MG63 (cell line): ENCODE measurements at places on chromosomes 11 and 22.
A peak's percentile ranks its signal among the peaks of the same experiment; 100 is the strongest.

GRCh38 chr11:76823481-76824028 is 37.2 kb upstream of the ACER3 start:
- peak; percentile 69 for DNase-seq

DNA sequence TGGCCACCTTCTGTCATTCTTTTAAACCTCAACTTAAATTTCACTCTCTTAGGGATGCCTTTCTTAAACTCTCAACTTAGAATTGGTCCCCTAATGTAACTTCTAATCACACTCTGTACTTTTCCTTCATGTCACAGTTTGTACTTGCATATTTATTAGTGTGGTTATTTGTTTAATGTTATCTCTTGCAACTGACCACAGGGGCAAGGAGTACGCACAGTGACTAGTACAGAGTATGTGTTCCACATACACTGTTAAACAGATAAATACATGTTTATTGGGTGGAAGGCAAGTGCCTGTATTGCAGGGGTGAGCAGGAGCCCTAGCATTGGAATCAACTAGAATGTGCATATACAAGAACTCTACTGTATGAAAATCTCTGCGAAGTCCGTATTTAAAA is 554.0 kb downstream of the INSC start:
- DNase-seq: no peak

- no peak for DNase-seq
These were observed 17.1 kb downstream of the OR5B21 start for GRCh38 chr11:58490827-58491226.

- DNase-seq: no peak
These were observed 19.3 kb downstream of the STARD10 start for GRCh38 chr11:72774499-72774898.

DNA sequence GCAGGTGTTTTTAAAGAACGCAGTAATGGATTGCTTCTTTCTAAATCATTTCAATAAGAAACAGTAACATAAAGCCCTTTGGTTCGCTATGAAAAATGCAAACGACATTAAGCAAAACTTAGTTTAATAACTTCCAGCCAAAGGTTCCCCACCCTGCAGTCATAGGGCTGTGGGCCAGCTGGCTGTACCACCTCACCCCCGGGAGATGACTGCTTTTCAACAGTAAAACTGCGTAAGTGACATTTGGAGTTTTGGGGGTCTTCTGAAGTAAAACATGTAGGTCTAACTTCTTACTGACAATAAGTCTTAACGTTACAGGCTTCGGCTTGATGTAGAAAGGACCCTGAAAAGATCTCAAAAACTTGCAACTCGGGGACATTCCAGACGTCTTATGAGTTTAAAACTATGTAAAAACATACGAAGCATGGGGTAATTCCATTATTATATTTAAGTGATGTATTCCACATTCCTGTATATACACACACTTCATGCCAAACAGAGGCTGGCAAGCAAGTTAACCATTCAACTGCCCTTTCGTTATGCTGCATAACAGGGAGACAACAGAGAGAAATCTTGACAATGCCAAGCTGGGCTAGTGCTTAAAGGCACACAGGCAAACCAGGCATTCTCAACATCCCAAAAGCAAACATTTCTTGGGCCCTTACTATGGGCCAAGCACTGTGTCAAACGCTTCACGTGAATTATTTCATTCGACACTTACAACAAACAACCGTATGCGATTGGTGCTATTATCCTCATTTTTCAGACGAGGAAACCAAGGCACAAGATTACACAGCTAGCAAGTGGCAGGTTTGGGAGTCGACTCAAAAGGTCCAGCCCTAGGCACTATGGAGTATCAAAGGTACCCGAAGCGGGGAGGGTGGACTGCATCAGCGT is 1.2 kb downstream of the MRTFA start:
- DNase-seq: peak; percentile 38

GRCh38 chr11:130625578-130626306 is 177.3 kb downstream of the ADAMTS15 start:
- no peak for DNase-seq

- no peak for DNase-seq
These were observed 45.5 kb downstream of the PACSIN2 start for GRCh38 chr22:42969348-42969975.

DNA sequence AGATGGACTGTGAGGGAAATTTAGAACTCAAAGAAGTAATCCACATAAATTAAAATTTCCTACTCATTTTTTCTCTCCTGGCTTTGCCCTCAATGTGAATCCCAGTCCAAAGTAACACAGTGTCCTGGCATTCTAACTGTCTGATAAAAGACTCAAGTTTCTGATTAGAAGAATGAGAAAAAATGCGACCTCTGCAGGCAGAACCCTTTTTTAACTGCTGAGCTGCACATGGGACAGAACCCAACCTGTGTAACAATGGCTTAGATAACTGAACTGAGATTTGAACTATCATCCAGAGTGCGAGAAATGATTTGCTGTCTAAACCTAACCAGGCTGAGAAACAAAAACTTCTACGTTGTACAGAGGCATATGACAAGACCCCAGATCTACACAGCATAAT is 385.6 kb upstream of the LRRC4C start:
- no peak for DNase-seq

- DNase-seq: no peak
These were observed 61.8 kb upstream of the ALX4 start for GRCh38 chr11:44371706-44372105.

DNA sequence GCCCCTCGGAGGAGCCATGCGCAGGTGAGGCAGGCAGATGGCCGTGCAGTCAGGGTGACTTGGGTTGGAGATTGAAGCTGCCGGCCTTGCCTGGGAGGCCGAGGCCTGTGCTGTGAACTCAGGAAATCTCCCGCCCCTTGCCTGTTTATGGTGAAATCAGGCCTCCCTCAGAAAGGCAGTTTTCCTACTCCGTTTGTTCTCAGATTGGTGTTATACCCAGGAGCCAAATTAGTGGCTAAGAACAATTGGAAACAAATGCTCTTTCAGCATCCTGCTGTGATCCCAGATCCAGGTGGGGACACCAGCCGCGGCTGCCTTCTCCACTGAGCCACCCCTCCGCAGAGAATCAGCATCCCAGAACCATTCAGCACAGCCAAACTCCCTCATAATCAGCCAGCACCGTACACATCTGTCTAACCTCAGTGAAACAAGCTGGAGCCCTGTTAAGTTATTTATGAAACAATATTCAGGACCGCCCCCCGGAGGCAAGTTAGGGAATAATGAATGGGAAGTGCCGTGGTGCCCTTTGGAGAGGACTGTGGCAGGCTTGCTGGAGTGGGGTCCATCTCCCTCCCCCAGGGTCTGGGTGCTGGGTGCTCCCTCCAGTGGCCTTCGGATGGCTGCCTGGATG is 60.0 kb downstream of the PKNOX2 start:
- peak; percentile 14 for DNase-seq

DNA sequence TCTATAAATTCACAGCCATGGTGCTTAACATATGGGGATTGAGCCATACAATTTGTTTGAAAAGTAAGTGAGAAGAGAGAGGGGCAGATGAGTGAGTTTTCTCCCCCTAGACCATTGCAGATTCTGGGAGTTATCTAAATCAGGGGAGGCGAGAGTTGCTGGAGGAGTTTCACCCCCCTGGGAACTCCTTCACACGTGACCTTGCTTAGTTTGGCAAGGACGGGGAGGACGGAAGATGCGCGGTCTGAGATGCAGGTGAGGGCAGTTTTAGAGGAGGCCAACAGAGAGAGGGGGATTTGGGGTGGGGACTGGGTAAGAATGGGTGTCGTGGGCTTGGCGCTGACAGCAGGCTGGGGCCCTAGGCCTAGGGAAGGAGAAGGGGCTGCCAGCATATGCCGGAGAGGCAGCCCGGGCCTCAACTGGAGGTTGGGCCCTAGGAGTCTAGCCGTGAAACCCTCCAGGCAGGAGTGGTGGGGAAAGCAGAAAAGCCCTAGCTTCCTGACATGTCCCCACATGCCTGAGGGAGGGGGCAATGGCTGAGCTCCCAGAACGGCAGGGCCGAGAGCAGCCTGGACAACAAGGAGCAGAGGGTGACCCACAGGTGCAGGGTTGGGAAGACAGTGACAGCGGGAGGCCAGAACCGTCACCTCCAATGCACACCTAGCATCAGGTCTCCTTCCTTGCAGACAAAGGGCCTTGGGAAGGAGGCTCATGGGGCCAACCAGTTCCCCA is 63.9 kb downstream of the ELFN2 start:
- DNase-seq: no peak

DNA sequence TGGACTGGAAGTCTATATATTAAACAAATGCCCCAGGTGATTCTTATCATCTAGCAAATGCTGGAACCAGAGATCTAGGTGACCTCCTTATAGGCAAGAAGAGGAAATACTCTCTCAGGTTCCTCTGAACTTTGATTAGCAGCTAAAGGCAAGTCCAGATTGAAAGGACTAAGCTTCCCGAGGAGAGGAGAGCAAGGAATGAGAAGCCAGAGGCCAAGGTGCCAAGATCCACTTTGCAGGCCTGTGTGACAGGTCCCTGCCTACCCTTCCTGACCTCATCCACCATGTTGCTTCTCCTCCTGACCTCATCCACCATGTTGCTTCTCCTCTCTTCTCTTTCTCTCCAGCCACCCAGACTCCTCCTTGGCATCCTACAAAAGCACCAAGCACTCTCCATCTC is 173.2 kb downstream of the LARGE1 start:
- no peak for DNase-seq

DNA sequence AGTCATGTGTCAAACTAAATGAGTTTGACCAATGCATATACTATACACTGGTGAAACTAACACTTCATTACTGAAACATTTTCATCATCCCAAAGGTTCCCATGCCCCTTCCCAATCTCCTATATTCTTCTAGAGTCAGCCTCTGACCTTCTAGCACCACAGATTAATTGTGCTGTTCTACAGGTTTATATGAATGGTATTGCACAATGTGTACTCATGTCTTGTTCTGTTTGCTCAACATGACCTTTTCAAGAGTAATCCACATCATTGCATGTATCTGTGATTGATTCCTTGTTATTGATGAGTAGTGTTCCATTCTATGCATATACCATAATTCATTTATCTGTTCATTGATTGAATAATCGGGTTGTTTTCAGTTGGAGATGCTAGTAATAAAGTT is 7.5 kb upstream of the OR8G1 start:
- DNase-seq: no peak
